ENCODE measurements at places on chromosomes 4 and X. TPM values are rescaled to one million over a fixed set of nuclear protein-coding genes. Genes with fewer than 3 reads are reported as not detected.

SHROOM4 gene
- total RNA-seq = 0.39 TPM

HTRA3 gene
- total RNA-seq = 2.3 TPM

INTS6L gene
- total RNA-seq = 2.2 TPM

DDX53 gene
- total RNA-seq = not detected

Measured in subcutaneous preadipocyte (primary cell).